ENCODE measurements at places on chromosomes 7 and 10.

DNA sequence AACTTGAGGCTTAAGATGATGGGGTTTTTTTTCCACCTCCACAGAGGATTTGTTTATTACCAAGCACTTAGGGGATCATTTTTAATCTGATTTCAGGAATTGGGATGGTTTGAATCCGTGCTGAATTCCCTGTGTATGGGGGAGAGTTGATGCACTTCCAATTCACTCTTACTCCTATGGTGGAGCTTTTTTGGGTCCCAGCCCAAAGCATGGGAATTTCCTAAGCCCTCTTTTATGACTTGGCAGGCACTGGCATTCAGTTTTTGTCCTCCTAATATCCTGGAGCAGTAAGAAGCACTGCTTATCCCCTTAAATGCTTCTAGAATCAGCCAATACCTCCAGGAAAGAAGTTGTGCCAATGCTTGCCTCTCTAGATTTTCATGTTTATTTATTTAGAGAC lies 78.7 kb downstream of the HYCC1 start:
- no peak for DNase-seq

GRCh38 chr7:424301-424935 lies 95.2 kb downstream of the PDGFA start:
- DNase-seq = no peak

GRCh38 chr10:97278491-97278989 lies 13.9 kb downstream of the ARHGAP19 start:
- peak; percentile 35 for DNase-seq

GRCh38 chr7:117776224-117776623 lies 97.0 kb downstream of the CTTNBP2 start:
- DNase-seq = no peak

DNA sequence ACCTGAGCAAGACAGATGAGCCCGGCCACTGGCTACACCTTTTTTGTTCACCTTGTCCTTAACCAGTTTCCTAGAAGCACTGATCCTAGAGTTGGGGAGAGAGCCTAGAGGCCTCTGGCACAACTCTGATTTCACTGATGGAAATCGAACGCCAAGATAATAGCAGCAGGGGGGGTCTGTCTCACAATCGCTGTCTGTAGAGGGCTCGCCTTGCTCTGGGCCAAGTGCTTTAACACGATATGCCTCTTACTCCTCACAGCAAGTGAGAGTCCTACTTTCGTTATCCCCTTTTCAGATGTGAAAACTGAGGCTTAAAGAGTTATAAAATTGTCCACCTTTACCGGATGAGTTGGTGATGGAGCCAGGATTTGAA lies 472 bp downstream of the RASSF4 start:
- DNase-seq = no peak

DNA sequence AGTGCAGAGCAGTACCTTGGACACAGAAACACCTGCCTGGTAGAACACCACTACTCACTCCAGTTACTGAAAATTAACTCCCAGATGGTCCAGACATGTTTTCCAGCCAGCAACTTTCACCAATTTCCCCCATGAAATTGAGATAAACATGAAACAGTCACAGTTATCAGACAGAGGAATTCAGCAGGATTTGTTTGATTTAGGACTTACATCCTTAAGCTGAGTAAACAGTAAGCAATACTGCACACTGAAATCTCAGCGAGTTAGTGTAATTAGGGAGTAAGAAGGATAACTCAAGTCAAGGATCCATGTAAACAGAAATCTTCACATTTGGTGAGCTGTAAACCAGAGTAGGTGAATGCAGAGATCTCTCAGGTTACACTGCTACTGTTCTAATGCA lies 353.5 kb downstream of the ELMO1 start:
- no peak for DNase-seq

GRCh38 chr10:25758511-25758910 lies 175.5 kb upstream of the MYO3A start:
- DNase-seq = no peak

DNA sequence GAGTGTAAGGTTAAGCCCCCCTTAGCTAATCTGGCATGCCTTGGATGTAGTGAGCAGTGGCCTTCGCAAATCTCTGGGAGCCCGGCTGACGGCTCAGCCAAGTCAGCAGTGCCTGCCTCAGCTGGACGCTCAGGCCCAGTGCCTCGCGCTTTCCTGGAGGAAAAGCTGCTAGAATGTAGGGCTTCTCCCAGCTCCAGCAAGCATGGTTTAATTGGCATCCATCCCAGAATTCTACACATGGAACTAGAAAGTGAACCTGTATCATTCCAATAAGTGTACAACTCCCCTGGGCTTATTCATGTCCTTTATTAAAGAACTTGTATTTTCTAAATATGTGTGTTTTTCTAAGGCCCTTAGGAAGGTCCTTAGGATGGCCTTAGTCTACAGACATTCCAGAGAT lies 287.8 kb upstream of the SHH start:
- DNase-seq = no peak

- DNase-seq = no peak
Observed at GRCh38 chr10:29227201-29227600, 61.7 kb upstream of the LYZL1 start.

- DNase-seq = no peak
Observed at GRCh38 chr7:158268816-158269535, 318.6 kb downstream of the PTPRN2 start.

DNA sequence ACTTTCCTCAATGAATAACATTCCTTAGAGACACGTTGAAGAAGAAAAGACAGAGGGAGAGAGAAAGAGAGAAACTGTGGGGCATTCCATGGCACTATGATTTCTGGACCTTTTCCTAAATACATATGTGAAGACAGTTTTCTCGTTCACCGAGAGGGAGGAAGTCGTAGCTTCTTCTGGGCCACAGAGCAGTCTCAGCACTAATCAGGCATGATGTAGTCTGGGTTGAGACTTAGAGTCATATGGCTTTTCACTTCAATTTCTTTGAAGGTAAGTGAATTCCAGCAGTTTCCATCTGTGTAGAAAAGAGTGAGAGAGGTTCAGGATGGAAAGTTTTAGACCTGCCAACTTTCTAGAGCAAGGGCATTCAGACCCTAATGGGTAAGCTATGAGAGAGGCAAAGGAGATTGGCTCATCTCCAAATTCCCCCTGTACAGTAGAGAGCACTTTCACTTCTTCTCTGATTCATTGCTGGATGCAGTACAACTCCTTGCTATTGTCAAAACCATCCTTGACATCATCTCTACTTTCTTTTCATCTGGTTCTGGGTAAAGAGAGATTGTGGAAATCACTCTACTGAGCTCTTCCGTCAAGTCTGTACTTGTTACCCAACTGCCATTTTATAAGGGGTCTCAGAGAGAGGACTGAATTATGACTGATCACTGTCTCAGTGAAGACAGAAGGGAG lies 31.5 kb upstream of the OR9A4 start:
- DNase-seq = no peak

- no peak for DNase-seq
Observed at GRCh38 chr7:140093375-140093774, 30.6 kb upstream of the PARP12 start.

DNA sequence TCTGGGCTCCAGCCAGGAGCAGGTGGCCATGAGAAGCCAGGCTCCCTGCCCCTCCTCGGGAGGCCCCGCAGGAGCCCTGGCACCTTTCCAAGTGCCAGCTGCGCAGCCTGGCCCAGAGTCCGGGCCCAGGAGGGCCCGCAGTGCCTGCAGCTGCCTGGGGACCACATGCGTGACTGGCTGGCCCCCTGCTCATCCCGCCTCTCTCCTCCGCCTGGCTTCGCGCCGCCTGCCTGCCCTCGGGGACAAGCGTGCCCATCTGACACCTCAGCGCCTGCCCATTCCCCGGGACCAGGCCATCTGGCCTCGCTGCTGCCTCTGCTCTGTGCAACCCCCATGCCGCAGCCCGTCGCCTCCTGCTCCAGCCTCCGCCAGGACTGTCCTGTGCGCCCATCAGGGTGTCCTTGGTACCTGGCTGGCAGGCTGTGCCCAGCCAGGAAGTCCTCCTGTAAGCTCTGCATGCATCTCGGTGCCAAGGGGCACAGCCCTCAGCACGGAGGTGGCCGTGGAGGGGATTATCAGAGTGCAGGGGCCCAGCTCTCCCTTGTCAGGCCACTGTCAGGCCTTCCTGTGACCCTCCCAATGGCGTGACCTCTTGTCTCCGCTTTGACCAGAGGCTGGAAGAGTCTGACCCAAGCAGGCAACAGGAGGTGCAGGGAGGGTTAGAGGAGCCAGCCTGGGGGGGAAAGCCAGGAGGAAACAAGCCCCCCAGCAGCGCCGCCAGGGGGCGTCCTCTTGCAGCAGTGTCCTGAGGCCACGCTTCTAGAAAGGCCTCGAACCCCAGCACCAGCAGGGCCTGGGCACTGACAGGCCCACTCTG lies 50.5 kb downstream of the TMEM209 start:
- no peak for DNase-seq

DNA sequence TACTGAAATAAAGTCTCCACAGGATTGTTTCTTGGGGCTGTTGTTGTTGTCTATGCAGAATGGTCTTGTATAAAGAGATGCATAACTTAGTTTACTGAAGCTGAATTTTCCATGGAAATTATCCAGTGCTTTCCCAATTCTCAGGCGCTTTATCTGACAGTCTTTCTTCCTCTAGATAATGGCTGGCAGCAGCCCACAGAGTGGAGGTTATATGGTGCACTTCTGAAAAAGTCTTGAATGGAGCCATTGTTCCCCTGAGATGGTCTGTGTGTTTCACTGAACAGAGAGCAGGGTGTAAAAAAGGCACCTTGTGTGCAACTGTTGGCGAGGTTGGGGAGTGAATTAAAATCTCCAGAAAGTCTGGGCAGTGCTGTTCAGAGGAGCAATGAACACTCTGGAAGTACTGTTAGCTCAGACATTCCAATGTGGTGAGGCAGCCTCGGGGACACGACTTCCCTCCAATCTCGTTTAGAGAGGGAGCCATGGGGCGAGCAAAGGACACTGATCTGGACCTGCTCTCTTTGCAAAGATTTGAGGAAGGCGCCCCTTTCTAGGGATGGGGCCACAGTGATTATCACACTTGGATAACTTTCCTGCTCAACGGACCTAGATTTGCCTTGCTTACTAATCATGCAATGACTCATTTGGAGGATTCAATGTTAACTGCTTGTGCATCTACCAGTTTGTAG lies 2.0 kb upstream of the PLCE1 start:
- peak; percentile 94 for DNase-seq

DNA sequence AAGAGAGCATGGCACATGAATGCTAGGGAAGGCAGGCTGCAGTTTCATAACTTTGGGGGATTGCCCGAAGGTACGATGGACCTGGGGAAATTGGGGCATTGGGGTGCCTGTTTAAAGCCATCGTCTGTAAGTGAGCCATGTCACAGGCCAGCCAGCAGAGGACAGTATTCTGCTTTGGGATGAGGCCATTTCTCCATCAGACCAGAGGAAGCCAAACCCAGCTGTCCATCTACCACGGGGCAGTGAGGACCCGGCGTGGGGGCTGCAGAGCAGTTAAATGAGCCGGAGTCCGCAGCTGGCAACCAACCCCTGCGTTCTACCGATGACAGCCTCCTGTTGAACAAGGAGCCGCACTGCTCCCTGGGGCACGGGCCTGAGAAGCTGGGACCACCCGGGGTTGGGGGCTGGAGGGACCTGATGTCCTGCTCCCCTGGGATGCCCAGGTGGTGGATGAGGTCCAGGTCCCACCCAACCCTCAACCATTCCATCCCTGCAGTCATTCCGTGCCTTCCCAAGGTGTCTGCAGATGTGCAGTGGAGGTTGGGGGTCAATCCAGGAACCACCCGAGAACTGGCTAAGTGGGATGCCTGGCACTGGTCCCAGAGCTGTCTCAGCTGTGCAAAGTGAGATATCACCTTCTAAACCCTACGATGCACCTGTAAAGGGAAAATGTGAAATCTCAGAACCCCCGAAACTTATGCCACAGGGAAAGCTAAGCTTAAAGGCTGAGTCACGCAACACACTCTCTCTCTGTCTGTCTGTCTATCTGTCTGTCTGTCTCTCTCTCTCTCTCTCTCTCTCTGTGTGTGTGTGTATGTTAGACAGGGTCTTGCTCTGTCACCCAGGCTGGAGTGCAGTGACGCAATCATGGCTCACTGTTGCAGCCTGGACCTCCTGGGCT lies 12.1 kb upstream of the RHBDD2 start:
- DNase-seq = peak; percentile 75

DNA sequence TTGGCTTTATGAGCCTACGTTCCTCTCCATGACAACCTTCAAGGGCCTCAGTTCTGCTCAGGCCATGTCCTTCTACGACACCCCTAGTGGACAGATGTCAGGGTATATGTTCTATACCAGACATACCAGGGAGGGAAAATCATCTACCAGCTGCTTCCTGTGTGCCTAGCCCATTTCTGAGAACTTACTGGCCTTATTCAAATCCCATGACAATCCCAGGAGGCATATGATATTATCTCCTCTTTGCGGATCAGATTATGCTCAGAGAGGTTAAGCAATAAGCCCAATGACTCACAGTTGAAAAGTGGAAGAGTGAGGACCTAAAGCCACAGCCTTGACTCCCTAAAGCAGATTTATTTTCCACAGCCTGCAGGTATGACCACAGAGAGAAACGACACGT lies 139.3 kb downstream of the GLI3 start:
- peak; percentile 37 for DNase-seq

DNA sequence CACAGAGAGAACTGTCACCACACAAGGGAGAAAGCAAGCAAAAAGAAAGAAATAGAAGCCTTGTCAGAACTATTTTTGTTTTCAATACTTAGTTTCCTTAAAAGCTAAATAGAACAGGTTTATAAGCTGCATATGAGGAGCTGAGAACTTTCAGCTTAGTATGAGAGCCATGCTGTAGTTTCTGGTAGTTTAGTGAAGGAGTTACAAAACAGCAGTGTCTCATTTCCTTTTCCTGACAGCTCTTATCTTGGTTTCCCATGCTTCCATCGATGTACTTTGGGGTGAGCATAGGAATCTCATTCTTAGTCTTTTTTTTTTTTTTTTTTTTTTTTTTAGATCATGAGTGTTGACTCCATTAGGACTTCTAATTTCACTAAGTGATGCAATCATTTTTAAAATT lies 8.6 kb upstream of the CHRM2 start:
- DNase-seq = no peak

DNA sequence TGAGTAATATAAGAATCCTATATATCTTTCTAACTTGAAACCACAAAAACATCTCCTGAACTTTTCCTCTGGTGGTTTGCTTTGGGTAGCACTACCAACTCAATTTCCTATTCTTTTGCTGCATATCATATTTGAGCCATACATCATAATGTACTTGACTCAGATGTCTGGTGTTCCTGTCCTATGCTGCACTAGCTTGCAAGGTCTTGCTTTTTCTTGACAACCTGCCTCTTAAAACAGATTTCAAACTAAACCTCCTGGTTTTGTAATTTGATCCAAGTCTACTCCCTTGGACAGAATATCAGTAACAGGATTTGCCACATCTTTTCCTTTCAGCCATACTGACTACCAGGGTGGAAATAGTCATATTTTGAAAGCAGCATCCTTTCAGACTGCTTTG lies 520.3 kb upstream of the LRRTM3 start:
- DNase-seq = no peak

DNA sequence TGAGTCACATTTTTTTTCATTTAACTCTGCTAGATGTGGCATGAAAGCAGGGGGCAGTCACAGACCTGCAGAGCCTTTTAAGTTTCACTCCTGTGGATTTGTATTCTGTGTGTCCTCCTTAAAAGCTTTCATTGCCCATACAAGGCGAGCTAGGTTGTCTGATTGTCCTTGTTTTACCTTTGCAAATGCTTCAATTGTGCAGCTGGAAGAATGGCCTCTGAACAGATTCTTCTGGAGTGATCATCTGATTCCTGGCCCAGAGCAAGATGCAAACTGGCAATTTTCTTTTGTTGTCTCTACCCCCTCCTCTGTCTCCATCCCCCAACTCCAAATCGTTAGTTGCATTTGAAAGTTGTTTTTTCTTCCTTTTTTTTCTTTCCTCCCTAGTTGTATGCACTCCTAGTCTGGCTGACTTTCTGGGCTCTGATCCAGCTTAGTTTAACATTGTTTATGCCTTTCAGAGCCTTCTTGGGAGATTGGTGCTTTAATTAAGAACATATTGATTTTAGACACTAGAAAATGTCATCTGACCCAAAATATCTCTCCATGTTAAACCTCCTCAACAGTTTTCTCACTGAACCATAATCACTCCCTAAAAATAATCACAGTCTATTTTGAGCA lies 150.2 kb downstream of the REEP3 start:
- DNase-seq = peak; percentile 16
